ENCODE measurements at places on chromosomes 1 and 21. TPM values are rescaled to one million over a fixed set of nuclear protein-coding genes. Genes with fewer than 3 reads are reported as not detected.

DNA sequence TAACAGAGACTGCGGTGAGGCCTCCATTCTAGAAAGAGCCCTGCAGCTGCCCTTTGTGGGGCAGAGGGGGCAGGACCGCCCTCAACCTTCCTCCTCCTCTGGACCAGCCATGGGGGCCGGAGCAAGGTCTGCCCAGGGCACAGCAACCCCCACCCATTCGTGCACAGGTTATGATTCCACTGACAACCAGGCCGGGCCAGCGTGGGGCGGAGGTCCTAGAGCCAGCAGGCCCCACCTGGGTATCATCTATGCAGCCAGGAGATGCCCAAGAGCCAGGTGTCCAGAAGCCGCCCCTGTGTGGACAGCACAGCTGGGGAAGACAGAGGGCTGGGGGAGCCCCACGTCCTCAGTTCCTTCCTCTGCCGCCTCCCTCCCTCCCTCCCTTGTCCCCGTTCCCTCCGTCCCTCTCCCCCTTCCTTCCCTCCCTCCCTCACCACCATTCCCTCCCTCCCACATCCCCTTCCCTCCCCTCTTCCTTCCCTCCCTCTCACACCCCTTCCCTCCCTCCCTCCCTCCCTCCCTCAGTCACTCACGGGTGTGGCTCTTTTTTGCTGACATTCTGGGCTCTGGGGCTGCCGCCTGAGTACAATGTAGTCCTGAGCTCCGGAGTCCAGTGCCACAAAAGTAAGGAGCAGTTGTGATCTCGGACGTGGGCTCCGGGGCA, 12.3 kb downstream of the RNF223 start:
- DNase-seq = no peak

GRCh38 chr21:42535602-42536171, 22.0 kb downstream of the SLC37A1 start:
- DNase-seq = no peak

Gene LCE1D
- total RNA-seq = not detected

DNA sequence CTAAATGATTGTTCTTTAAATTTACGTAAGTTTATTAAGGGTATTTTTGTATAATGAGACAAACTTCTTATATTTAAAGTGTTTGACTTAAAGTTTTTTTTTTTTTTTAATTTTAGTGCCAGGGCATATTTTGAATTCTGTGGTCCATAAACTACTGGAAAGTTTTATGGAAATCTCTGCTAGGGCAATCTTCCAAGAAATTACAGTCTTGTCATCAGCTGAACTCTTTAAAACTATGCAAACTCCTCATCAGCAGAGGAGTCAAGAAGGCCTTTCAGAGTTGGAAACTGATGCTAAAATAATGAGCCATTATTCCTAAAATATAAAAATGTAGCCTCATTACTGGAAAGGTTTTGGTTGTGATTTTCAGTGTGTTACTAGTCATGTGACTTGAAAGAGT, 1201.9 kb downstream of the BRINP3 start:
- DNase-seq = no peak

- no peak for DNase-seq
Measured at GRCh38 chr1:20069874-20070273, at the start of gene PLA2G5. Gene PLA2G5 (plus strand): TSS chr1:20070194. CDS start chr1:20084831, 14,637 bp downstream.
